ENCODE measurements at places on chromosomes 16 and 17. TPM values are rescaled to one million over a fixed set of nuclear protein-coding genes. Genes with fewer than 3 reads are reported as not detected.

CACNA1G gene
- 8.3 TPM for polyA plus RNA-seq

ABCA8 gene
- polyA plus RNA-seq = 1.3 TPM

LRRC37B gene
- polyA plus RNA-seq = 32.3 TPM

NKD1 gene
- 13.5 TPM for polyA plus RNA-seq

SULT1A4 gene
- polyA plus RNA-seq = 20.8 TPM

AGRP gene
- not detected for polyA plus RNA-seq

KCTD13 gene
- polyA plus RNA-seq = 31.7 TPM

CES5A gene
- polyA plus RNA-seq = 0.06 TPM

C16orf96 gene
- 0.16 TPM for polyA plus RNA-seq

DNA sequence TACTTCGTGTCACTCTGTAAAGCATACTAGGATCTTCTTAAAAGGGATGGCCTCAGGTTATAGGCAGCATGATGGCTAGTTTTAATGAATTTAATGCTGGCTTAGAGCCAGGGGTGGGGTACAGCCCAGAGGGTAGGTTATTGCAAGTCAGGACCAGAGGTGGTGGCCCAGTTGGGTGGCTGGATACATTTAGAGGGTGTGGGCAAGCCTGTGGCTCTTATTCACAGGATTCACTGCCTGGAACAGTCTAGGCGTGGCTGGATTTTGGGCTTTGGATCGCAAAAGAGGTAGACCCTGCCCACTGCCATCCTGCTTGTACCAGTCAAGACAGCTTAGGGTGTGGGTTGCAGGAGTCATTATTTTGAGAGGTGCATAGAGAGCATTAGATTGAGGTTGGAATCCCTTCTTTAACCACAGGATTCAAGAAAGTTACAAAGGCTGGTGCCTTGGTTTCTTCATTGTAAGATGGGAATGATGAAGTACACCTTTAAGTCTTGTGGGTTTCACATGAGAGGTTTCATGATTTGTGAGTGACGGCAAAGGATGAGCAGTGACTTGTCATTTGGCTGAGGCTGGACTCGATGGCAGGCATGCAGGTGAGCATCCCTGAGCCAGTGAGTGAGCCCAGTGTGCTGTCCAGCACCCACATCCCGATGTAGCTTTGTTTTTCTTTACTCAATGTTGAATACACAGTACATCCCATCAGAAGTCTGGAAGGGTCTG, 85.2 kb downstream of the KSR1 start:
- DNase-seq = no peak

DNA sequence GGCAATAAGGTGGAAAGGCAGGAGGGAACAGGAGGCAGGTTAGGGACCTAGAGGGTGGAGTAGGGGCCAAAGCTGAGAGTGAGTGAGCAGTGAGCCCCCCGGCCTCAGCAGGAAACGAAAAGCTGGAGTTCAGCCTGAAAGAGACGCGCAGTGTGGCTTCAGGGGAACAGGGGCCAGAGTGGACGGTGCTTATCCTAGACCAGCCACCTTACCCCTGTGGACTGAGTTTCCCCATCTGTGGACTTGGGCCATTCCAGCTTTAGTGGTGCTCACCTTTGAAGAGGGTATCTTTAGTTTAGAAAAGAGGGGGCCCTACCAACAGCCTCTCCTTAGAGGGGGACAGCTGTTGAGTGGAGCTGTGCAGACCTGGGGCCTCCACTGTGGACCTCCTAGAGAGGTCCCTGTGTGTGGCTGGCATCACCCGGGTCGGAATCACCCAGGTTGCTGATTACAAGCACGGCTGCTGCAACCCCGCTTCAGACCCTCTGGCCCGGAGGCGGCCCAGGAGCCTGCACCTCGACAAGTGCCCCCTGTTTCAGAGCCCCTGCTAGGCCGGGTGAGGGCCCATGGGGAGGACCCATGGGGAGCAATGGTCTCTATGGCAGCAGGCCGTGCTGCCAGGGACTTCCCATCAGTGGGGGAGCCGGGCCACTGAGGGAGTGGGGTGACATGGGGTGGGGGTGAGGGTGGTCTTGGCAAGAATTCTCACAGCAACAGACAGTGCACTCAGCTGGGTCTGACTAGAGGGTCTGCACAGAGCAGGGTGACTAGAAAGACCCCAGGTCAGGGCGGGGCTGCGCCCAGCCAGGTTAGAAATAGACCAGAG, 2.6 kb downstream of the GPR142 start:
- DNase-seq = no peak

GRCh38 chr16:53947642-53948041, 243.7 kb downstream of the FTO start:
- no peak for DNase-seq

- no peak for DNase-seq
These were observed 6.0 kb downstream of the HIC1 start for GRCh38 chr17:2060681-2061440.

GRCh38 chr16:73418051-73418450, 370.1 kb upstream of the ZFHX3 start:
- DNase-seq = no peak

DNA sequence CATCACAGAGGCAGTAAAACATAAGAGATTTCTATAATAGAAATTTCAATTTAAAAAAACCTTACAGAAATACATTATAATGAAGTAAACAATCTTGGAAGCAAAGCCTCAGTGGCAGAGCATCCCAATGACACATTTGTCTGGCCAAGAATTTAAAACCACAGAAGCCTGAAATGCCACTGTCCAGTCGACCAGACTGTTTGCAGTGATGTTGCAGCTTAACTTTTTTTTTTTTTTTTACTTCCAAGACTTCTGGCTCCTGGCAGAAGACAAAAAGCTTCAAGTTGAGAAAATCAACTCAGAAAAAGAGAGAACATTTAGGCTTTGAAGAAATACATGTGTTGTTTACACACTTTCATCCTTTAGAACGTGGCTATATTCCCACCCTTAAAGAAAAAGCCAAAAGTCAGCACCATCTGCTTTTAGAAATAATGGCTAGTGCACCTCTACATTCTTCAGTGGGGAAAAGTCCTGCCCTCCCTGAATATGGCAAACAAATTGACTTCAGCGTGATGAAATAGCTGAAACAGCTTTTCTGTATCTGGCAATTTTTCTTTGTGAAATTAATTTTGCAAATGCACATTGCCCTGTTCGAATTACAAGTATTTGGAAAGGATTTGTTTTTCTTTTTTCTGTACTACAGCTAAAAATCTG, 205.5 kb upstream of the MON1B start:
- no peak for DNase-seq

DNA sequence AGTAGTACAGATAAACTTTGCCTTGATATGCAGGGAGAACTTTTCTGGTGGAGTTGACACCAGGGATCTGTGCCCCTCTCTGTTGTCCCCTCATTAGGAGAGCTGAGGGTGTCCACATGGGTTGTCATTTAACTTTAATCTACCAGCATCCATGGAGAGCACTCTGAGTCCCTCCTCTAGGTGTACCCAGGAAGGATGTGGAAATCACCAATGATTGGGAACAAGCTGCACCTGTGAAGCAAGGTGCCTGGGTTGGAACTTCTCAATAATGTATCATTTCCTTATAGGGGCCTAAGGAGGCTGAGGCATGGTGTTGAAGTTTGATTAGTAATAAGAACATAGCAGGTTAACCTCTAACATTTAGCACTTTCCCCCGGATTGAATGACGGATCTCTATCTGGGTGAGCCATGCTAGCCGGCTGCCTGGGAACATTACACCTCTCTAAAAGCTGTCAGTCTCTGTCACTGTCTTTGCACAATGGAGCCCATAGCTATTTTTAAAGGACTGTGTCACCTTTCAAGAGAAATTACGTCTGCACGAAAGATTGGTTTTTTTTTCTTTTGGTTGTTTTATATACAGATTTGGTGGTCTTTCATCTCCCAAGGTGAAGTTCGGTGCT, 239.3 kb downstream of the MAF start:
- DNase-seq = no peak

- no peak for DNase-seq
These were observed 244.2 kb downstream of the GSG1L start for GRCh38 chr16:27819356-27819755.

- DNase-seq = no peak
These were observed 354 bp upstream of the ESRP2 start for GRCh38 chr16:68236137-68236825.

GRCh38 chr17:57448759-57449283, 192.5 kb downstream of the MSI2 start:
- no peak for DNase-seq

DNA sequence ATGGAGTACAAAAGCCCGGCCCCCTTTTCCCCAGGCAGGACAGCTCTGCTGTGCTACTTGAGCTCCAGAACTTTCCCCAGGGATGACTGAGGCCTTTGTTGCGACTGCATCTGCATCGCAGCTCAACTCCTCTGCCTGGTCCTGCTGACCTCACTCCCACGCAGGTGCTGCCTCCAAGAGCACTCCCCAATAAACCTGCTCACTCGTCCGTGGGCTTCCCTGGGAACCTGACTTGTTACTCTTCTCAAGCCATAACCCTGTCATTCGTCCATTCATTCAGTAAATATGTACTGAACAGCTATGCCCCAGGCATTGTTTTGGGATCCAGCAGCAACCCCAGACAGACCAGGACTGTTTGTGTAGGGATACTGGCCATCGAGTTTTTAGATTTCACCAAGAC, 11.6 kb upstream of the RMI2 start:
- DNase-seq = no peak

- no peak for DNase-seq
These were observed 48.8 kb downstream of the SDK2 start for GRCh38 chr17:73595479-73595878.

DNA sequence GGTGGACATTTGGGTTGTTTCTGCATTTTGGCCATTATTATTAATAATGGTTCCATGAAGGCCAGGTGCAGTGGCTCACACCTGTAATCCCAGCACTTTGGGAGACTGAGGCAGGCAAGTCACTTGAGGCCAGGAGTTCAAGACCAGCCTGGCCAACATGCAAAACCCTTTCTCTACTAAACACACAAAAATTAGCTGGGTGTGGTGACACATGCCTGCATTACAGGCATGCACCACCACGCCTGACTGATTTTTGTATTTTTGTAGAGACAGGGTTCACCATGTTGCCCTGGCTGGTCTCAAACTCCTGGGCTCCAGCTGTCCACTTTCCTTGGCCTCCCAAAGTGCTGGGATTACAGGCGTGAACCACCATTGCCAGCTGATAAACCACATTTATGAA, 58.5 kb downstream of the TNFRSF13B start:
- no peak for DNase-seq

- no peak for DNase-seq
These were observed 15.0 kb downstream of the CD300E start for GRCh38 chr17:74608511-74608910.

- DNase-seq = no peak
These were observed 6.1 kb upstream of the HNF1B start for GRCh38 chr17:37750768-37751475.

DNA sequence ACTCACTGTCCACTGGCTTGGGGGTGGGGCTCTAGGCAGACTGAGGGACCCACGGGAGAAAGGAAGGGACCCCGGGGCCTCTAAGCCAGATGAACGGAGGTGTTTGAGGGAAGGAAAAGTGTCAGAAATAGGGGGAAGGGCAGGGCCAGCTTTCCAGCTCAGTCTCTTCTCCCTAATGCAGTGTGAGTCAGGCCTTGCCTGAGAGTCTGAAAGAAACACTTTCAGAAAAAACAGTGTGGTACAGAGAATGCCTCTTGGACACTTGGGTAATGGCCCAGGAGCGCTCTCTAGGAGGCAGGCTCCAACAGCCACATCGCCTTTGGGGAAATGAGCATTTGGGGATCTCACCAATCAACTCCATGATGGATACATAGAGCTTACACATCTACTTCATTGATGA, 46.9 kb downstream of the NDEL1 start:
- DNase-seq = no peak

- no peak for DNase-seq
These were observed 15.1 kb upstream of the GLG1 start for GRCh38 chr16:74622005-74622404.

GRCh38 chr17:74779501-74779900, 3.4 kb upstream of the NAT9 start:
- DNase-seq = no peak

GRCh38 chr16:13377143-13377542, 475.7 kb downstream of the SHISA9 start:
- DNase-seq = no peak

- DNase-seq = no peak
These were observed 518 bp downstream of the SH2B1 start for GRCh38 chr16:28863929-28864793.

DNA sequence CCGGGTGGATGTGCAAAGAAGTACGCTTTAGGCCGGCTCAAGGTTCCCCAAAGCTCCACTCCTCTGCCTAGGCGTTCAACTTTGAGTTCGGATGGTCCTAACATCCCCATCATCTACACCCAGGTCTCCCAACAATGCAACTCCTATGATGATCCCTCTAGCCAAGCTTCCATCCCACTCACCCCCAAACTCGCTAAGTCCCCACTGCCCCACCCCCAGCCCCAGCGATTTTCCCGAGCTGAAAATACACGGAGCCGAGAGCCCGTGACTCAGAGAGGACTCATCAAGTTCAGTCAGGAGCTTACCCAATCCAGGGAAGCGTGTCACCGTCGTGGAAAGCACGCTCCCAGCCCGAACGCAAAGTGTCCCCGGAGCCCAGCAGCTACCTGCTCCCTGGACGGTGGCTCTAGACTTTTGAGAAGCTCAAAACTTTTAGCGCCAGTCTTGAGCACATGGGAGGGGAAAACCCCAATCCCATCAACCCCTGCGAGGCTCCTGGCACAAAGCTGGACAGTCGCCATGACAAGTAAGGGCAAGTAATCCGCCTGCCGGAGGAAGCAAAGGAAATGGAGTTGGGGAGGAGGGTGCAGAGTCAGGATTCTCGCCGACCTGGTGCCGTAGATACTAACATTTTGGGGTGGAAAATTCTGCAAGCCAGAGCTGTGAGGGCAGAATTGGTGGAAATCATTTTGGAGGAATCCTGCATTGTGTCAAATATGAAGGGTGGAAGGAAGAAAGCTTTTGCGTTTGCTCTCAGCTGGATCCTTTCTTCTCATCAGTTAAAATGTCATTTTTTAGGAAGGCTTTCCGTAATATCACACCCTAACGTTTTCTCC, at the start of gene TP53:
TP53 (minus strand) TSS at position 419 of the 836 bp plus-strand sequence. CDS start 10,896 bp downstream, outside the sequence.
- peak; percentile 82 for DNase-seq

- no peak for DNase-seq
These were observed 4.1 kb downstream of the INPP5K start for GRCh38 chr17:1512351-1512750.

- DNase-seq = no peak
These were observed 16.0 kb upstream of the OR1F1 start for GRCh38 chr16:3171855-3172593.

GRCh38 chr17:1752425-1753262, 9.2 kb upstream of the SERPINF1 start:
- DNase-seq = no peak

- no peak for DNase-seq
These were observed 20.9 kb downstream of the FCSK start for GRCh38 chr16:70475054-70475871.
